Activated CD4-positive, alpha-beta T cell treated with anti-CD3 and anti-CD28 coated beads, Interleukin-2, Interleukin-6, amounts not matched to agents 100 ng/mL and 50 ng/mL, durations not matched to agents 16 hours and 8 hours (primary cell): ENCODE measurements at places on chromosomes 13 and 19.

GRCh38 chr19:55228403-55229031, at the start of gene TMEM86B:
Gene TMEM86B, minus strand, starts transcription at chr19:55228763. Its CDS starts 22 bp downstream, at chr19:55228741.
- no peak for DNase-seq

DNA sequence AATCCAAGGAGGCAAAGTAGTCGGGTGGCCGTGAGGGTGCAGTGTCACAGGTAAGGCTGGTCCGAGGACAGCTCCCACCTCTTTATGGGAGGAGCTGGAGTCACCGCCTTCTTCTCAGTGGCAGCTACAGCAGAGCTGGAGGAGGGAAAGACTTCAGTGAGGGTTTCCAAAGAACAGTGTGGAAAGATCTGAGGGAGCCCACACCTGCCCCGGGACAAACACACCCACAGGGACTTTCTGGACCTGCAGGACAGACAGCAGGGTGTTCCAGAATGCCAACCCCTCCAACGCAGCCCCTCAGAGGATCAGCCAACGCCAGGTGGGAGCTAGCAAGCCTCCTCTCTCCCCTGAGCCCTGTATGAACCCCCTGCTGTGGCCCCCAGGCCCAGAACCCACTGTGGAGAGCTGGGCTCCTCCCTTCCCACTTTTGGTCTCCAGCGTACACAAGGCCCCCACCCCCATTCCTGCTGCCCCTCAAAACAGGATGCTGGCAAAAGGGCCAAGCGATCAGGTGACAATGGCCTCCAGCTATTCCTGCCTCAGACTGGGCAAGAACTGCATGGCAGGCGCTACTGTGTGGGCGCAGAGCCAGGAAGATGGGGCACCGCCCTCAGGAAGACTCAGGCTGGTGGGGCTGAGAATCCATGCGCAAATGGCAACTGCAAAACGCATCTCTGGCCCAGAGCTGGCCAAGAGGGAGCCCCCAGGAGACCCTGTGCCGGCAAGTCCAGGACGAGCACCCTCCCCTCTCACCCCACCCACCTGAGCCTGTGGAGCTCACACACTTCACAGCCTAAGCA, 3.5 kb upstream of the CD320 start:
- DNase-seq = no peak

DNA sequence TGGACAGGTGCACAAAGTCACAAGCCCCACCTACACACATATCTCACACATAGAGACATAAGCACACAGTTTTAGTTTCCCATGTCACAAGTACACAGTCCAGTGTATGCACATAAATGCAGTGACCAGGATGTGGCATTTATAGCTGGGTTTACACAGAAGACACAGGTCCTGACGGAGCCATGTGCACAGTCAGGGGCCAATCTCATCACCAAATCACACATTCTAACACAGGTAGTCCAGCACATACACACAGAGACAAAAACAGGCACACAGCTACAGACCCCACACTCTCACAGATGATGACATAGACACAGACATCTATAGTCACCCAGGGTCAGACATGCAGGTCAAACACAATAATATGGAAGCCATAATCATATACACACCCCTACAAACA, 2.1 kb downstream of the NUMBL start:
- DNase-seq = no peak

GRCh38 chr19:50657222-50657669, 8.0 kb downstream of the C19orf81 start:
- DNase-seq = peak; percentile 12

GRCh38 chr13:85137516-85137915, 661.7 kb downstream of the SLITRK6 start:
- no peak for DNase-seq

GRCh38 chr19:33134571-33135041, 2.7 kb downstream of the WDR88 start:
- peak; percentile 56 for DNase-seq

DNA sequence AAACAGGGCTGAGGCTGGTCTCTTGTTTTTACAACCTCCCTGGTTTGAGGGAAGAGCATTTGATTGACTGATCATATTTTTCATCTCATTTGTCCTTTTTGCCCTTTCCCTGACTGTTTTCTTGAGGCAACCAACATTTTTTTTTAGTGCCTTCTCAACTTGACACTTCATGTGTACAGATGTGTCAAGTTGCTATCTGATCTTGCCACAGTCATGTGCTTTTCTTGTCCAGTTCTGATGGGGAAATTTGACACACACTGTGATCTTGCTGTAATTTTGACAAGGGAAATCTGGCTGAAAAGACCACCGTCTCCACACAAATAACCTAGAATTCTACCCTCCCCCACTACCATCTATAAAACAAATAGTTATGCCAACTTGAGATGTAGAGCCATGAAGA, 329.6 kb downstream of the KCTD12 start:
- no peak for DNase-seq

DNA sequence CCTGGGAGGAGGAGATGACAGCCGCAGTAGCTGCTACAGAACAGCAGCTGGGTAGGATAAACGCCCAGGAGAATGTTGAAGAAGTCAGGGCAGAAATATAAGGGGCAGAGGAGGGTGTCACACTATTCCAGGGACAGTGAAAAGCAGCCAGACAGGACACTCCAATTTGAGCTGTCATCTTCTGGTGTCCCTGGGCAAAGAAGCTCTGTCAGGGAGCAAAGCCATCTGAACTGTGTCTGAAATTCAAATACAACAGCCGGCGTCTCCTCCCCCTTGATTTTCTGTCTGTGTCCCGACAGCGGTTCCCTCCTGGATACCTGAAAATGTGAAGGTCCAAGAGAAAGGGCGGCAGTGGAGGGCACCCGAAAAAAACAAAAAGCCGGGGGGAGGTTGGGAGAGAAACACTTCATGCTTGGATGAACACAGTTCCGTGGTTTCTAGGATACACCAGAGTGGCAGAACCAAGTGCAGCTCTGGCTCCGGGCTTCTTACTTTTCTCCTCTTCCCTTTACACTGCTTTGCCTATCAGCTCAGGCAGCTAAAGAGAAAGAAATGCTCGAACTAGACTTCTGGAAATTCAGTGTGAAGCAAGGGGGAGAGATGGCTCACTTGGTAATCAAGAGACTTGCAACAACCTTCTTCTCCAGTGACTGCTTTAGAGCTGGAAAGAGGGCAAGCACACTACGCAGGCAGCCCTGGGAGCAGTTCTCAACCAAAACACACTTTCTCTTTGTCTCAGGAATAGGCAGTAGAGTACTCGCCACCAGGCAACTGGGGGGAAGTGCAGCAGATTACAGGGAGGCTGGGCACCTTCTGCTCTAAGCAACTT, 465.6 kb downstream of the ITGBL1 start:
- no peak for DNase-seq

DNA sequence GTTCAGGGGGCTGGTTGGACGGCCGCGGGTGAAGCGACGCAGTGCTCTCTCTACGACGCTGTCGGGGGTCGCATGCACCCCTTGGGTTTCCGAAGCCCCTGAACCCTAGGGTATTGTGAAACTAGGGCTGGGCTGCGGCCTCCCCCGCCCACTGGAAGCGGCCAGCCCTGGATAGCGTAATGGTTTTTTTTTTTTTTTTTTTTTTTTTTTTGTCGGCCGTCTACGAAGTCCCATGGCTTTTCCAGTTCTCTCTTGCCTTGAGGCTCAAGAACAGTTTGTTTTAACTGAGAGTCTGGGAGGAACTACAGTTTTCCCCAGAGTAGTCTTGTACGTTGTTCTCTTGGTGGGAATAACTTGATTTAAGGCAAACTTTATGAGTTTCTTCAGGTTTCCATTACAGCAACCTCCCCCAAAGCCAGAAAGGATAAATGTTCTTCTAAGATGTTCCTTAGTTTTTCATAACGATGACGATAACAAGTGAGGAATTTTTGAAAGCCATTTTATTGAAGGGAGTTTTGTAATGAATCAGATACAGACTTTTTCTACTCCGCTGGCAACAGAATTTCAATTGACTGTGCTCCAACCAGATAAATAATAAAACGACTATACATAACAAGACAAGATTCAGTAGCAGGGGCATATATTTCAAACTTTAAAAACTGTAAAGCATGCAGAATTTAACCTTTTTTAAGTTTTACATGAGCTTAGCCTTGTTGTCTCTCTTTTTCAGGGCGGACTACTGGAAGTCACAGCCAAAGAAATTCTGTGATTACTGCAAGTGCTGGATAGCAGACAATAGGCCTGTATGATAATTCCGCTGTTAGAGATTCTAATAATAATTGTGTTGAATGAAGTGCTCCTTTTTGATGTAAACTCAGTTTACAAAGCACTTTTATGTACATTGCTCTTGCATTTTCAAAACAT, 867 bp downstream of the WBP4 start:
- DNase-seq = no peak

GRCh38 chr19:47417107-47417745, 2.1 kb downstream of the MEIS3 start:
- DNase-seq = no peak

DNA sequence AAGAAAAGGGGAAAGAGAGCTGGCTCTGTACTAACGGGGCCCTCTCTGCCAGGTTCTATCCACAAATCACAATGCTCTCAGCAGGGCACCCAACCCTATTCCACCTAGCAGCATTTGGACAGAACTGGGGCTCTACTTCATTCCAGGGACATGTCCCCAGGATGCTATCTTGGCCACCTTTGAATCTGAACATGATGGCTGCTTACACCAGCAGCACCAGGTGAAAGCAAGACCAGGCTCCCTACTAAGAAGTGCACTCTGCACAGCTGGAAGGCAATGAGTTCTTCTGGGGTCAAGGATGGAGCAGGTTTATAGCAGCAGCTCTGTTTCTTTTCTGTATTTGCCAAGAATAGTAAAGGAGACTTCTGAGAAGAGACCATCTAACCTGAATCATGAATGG, 222.4 kb downstream of the DACH1 start:
- DNase-seq = no peak

- DNase-seq = no peak
Observed at GRCh38 chr13:77620138-77620537, 77.3 kb upstream of the SLAIN1 start.

- DNase-seq = peak; percentile 34
Observed at GRCh38 chr19:19039901-19040300, 6.5 kb downstream of the ARMC6 start.

- no peak for DNase-seq
Observed at GRCh38 chr19:41904118-41904870, 21.3 kb downstream of the ARHGEF1 start.

DNA sequence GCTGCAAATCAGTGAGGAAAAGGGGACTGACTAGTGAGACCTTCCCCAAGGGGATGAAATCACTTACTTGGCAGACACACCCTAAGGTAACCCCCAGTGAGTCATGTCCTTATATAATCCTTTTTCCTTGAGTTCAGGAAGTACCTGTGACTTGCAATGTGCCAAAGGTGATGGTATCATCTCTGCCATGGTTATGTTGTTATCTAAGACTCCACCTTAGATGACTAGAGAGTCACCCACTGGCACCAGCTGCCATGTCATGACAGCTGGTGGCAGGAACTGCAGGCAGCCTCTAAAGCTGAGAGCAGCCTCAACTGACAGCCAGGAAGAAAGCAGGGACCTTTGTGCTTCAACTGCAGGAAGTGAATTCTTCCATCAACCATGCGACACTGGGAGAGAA, 12.5 kb downstream of the PBX4 start:
- DNase-seq = peak; percentile 68

DNA sequence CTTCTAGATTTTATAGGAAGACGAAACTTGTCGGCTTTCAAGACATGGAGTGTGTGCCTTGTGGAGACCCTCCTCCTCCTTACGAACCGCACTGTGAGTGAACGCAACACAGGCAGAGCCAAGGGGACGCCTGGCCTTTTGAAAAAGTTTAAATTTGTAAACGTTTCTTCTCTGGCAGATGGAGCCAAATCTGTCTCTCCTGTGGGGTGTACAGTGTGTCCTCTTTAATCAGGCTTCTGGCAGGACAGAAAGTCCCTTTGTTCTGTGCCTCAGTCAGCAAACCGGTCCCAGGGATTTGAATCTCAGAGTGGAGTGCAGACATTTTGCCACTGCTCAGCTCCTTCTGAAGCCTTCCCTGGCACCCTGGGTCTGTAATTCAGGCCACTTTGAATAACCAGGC, 56.5 kb downstream of the TNFRSF19 start:
- no peak for DNase-seq

DNA sequence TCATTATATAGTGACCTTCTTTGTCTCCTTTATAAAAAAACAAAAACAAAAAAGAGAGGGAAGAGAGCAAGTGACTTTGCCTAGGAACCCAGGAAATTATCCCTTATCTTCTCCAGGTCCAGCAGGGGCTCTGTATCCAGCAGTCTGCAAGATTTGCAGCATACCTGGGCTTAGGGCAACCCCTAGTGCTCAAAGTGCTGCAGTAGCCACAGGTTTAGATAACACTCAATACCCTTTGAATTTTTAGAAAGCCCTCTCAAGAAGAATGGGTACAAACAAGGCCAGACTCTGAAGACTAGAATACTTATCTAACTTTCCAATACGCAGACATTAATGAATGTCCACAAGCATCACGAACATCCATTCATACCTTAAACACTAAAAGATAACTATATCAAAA, 43.2 kb downstream of the CCNA1 start:
- DNase-seq = no peak

DNA sequence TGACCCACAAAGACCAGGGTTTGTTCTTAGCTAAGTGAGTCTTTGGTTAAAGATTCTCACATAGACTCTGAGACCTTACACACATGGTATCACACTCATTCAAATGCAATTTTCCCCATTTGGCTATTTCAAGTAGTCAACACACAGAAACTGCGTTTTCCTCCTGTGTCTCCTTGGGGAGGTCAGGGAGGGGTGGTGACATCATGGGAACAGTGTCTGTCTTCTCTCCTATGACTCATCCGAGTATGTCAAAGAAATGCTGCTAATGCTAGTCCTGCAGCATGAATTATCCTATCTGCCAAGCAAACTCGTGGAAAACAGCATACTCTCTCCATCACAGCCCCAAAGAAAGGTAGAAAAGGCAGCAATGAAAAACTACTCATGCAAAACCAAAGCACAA, 100.2 kb downstream of the ENOX1 start:
- no peak for DNase-seq

- DNase-seq = no peak
Observed at GRCh38 chr19:54229146-54229545, 6.3 kb upstream of the LILRB3 start.

DNA sequence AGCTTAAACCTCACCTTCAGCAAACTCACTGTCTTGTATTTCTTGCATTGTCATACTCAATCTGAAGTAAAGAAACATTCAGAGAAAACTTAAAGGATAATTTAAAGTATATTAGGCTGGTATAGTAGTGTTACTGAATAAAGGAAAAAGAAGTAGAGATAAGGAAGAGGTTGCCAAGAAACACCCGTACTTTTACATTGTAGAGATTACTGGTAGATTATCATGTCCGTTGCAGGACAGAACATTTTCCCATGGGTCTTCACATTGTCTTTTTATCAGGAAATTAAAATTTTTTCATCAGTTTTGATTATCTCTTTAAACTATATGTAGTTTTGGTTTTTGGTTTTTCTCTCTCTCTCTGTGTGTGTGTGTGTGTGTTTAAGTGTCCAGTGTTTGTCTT, 19.9 kb upstream of the GPR183 start:
- no peak for DNase-seq
